ENCODE measurements at places on chromosomes 6 and 20.

DNA sequence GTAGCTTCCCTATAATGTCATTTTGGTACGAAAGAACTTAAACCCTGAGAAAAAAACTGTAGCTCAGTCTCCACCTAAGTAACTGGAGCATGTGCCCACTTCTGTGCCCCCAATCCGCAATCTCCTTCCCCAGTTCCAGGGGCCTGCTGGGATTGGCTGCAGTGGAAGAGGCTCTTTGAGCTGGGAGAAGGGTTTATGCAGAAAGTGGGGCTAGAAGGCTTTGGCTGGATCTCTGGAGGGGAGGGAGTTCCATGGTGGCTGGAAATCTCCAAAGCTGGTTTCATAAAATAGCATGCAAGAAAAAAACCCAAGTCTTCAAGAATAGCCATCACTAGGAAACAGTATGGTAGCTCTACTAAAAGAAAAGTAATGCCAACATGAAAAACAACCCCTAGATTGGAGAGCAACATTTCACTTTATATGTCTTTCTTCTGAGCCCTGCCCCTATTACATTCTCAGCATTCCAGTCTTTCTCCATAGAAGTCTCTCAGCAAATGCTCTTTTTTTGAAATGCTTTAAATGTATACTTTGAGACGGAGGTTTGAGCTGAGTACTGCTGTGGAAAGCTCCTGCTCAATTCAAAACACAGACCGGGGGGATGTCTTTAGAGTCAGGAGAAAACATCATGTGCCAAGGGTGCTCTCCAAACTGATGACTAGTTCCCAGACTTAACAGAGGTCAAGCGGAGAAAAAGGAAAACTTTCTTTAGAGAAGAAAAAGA, 36.0 kb upstream of the FOXO3 start:
- DNase-seq: no peak

- peak; percentile 95 for DNase-seq
Observed at GRCh38 chr6:42045538-42046460, 4.5 kb upstream of the TAF8 start.

- peak; percentile 54 for DNase-seq
Observed at GRCh38 chr20:8782804-8783203, 286.1 kb upstream of the PLCB4 start.

GRCh38 chr6:35810971-35811698, 6.0 kb downstream of the LHFPL5 start:
- peak; percentile 98 for DNase-seq

- no peak for DNase-seq
Observed at GRCh38 chr6:147126618-147127022, 77.6 kb upstream of the STXBP5 start.

GRCh38 chr20:10288954-10289646, 70.5 kb downstream of the SNAP25 start:
- no peak for DNase-seq

DNA sequence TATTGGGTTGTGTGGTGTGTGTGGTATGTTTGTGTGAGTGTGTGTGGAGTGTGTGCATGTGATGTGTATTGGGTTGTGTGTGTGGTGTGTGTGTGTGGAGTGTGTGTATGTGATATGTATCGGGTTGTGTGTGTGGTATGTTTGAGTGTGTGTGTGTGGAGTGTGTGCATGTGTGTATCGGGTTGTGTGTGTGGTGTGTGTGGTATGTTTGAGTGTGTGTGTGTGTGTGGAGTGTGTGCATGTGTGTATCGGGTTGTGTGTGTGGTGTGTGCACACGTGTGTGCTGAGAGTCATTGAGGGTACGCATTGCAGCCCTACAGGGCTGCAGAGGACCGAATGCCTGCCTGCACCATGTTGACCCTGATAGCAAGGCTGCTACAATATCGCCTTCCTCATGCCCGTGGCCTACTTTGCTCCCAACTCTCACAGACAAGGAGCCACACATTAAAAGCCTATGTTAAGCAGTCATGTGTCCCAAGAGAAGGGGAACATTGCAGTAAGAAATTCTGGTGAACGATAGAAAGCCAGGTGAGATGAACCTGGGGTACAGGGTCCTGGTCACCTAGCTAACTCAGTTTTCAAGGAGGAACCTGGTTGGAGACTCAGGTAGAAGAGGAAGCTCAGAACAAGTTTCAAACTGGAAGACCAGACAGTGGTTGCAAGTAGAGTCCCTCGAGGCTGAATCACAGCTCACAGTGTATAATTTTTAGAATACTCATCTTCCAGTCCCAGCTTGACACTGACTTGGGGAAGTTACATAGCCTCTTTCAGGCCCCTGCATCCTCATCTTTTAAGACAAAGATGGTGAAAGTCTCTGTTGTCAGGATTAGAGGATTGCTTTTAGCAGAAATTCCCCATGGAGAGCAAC, 45.7 kb upstream of the TMEM170B start:
- DNase-seq: no peak
